ENCODE measurements at places on chromosomes 16 and 17. TPM values are rescaled to one million over a fixed set of nuclear protein-coding genes. Genes with fewer than 3 reads are reported as not detected.

SLC13A2 gene
- not detected for total RNA-seq

KCNJ12 gene
- total RNA-seq: under 0.01 TPM

TMEM100 gene
- 0.12 TPM for total RNA-seq

SLC5A11 gene
- not detected for total RNA-seq

CRHR1 gene
- not detected for total RNA-seq

PRCD gene
- 2.4 TPM for total RNA-seq

KRT27 gene
- not detected for total RNA-seq

SLC5A10 gene
- not detected for total RNA-seq

KRT12 gene
- total RNA-seq: not detected

CSH2 gene
- total RNA-seq: not detected

HBQ1 gene
- total RNA-seq: 0.44 TPM

LASP1 gene
- 104 TPM for total RNA-seq

IST1 gene
- total RNA-seq: 151 TPM

GPR142 gene
- not detected for total RNA-seq

AKAP10 gene
- 26.7 TPM for total RNA-seq

MYO15B gene
- total RNA-seq: 6.3 TPM

NPIPA3 gene
- 1.00 TPM for total RNA-seq

MYH11 gene
- under 0.01 TPM for total RNA-seq

NHLRC4 gene
- 2.0 TPM for total RNA-seq

ODAD4 gene
- total RNA-seq: 1.3 TPM

FAM171A2 gene
- total RNA-seq: 1.8 TPM

ADAMTS18 gene
- total RNA-seq: under 0.01 TPM

TRIM72 gene
- under 0.01 TPM for total RNA-seq

TERF2IP gene
- 55.9 TPM for total RNA-seq

DOC2A gene
- total RNA-seq: 0.22 TPM

CEP295NL gene
- total RNA-seq: 5.6 TPM

MT1F gene
- total RNA-seq: 0.22 TPM

SHISA6 gene
- not detected for total RNA-seq

NLRC5 gene
- total RNA-seq: 22.2 TPM

CDRT4 gene
- 4.1 TPM for total RNA-seq

TBC1D3G gene
- total RNA-seq: not detected

BCO1 gene
- 0.12 TPM for total RNA-seq

OR3A2 gene
- total RNA-seq: under 0.01 TPM

KRTAP4-6 gene
- not detected for total RNA-seq

GRIN2C gene
- 0.12 TPM for total RNA-seq

TP53TG3 gene
- not detected for total RNA-seq

KRT28 gene
- total RNA-seq: not detected

FOXL1 gene
- total RNA-seq: 36.7 TPM

TP53TG3F gene
- total RNA-seq: not detected

TUBG2 gene
- 11.0 TPM for total RNA-seq

NFE2L1 gene
- total RNA-seq: 241 TPM

CCL3 gene
- not detected for total RNA-seq

CDH11 gene
- total RNA-seq: 151 TPM

TBC1D3H gene
- total RNA-seq: not detected

USP7 gene
- 53.6 TPM for total RNA-seq

TNS4 gene
- total RNA-seq: not detected

HEATR3 gene
- total RNA-seq: 34.7 TPM

CDK3 gene
- total RNA-seq: 3.2 TPM

KIFC3 gene
- 81.3 TPM for total RNA-seq

IRX6 gene
- not detected for total RNA-seq

SLC22A31 gene
- total RNA-seq: 0.25 TPM

Data from uterine smooth muscle cell (primary cell).